ENCODE measurements at places on chromosomes 2 and 18.

GRCh38 chr18:62409821-62410220 is 84.7 kb downstream of the TNFRSF11A start:
- no peak for DNase-seq

- no peak for DNase-seq
These were observed 178.8 kb upstream of the GLI2 start for GRCh38 chr2:120556911-120557310.

DNA sequence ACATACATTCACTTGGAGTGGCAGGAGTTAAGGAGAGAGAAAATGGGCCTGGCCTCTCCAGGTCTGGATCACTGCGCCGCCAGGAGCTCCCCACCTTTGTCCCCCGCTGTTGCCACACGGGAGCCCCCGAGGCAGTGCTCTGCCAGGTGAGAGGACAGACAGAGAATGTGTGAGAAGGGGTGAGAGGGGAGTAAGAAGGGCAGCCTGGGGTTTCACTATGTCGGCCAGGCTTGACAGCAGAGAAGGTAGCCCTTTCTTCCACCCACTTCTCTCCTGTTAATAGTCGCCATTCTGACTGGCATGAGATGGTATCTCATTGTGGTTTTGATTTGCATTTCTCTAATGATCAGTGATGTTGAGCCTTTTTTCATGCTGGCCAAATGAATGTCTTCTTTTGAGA is 26.2 kb upstream of the ARHGEF4 start:
- DNase-seq: no peak

DNA sequence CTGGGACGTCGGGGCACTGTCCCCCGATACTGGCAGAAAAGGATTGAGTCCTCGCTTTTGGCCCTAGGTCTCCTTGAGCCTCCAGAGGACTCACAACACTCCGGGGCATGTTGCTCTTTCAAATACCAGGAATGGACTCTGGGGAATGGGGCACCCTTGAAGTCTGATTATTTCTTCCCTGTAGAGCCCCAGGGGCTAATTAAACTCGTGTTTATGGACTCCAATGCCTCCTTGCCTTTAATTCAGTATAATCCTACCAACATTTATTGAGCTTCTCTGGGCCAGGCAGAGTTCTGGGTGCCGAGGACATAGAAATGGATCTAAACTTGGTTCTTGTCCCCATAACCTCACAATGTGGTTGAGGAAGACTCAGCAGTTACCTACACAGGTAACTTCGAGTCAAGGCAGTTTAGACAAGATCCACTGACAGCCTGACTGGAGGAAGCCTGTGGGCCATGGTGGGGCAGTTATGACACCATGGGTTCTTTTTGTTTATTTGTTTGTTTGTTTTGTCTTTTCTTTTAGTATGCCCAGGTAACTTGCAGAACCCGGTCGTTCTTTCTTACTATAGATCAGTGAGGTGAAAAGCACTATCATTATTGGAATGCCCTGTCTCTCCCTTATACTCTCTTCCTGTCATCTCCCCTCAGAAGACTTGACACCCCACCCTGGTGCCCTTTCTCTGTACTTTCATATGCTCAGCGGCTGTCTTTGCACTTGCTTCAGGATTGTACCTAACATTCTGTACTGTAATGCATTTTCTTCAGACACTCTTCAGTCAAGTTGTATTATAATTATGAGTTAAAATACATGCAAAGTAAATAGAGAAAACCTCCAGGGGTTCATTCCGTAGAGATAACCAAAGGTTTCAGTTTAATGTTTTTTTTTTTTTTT is 3.2 kb downstream of the CFLAR start:
- no peak for DNase-seq

DNA sequence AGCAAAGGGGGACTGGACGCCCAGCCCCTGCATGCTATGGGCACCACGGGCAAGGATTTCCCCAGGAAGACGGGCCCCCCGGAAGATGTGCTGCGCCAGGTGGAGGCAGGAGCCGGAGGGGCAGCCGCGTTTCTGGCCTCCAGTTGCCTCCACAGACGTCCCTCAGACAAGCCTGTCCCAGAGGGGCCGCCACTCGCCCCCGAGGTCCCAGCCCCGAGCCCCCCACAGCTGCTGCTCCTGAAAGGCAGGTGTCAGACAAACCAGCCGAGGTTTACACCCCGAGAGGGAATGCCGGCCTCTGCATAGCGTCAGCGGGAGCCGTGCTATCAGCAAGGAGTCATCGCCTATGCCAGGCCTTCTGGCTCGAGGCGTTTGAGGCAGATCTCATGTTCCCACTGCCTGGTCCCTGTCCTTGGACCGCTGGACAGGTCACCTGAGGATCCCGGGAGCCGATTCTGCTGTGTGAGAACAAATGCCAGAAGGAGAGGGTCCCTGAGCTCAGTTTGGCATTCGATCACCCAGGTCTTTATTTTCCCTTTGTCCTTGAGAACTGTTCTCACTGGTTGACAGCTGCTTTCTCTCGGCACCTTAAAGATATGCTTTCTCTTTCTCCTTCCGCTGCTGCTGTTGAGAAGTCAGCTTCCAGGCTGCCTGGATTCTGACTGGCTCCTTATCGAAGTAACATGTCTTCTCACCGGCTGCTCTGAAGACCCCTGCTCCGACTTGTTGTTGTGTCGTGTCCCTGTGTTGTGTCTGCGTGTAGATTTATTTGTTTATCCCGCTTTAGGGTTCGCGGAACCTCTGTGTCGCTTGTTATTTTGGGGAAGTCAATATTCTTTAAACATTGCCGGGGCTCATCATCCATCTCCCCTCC is 20.6 kb downstream of the CROCC2 start:
- DNase-seq: no peak

GRCh38 chr2:137957033-137957432 is 7.2 kb upstream of the HNMT start:
- no peak for DNase-seq

All from activated naive CD4-positive, alpha-beta T cell (primary cell).